SK-N-SH (cell line): ENCODE measurements at places on chromosomes 5 and 9.

GRCh38 chr5:138503487-138504270 lies 38.4 kb downstream of the EGR1 start:
- peak; percentile 70 for DNase-seq
- H3K27me3 ChIP-seq: no peaks in the 10 kb centered on the region
- no peak overlapping the region for H3K27ac ChIP-seq
- peaks cover 6% of the 10 kb centered on the region; the same call in 1 of the 2 replicates for H3K4me1 ChIP-seq
- H3K4me3 ChIP-seq: no peak overlapping the region

- no peak overlapping the region for H3K4me3 ChIP-seq
- no peak for DNase-seq
- no peaks in the 10 kb centered on the region for H3K4me1 ChIP-seq
- H3K36me3 ChIP-seq: no peaks in the 10 kb centered on the region
- H3K27me3 ChIP-seq: no peaks in the 10 kb centered on the region
These were observed 108.5 kb downstream of the DOCK2 start for GRCh38 chr5:169745441-169746146.

DNA sequence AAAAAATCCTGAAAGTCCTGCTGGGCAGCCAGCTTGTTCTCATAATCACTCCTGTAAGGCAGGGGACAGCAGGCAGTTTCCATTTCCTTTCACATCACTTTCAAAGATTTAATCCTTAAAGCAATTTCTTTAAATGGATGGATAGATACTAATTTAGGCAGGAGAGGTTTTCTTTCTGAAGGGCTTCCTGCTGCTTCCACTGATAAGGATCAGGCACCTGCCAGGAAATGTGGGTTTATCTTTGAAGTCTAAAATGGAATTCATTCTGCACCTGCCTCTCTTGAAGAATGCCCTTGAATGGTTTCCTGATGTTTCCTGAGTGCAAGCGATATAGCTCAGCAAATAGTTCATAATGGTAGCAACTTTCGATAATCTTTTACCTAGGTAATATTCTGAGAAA lies 64.5 kb downstream of the STARD4 start:
- DNase-seq: no peak
- no peaks in the 10 kb centered on the region for H3K27me3 ChIP-seq
- peak overlapping the region; percentile 43 for H3K27ac ChIP-seq

- DNase-seq: no peak
- H3K4me3 ChIP-seq: no peak overlapping the region
- peaks cover 6% of the 10 kb centered on the region; the same call in 1 of the 2 replicates for H3K4me1 ChIP-seq
- H3K27ac ChIP-seq: no peak overlapping the region
- H3K27me3 ChIP-seq: no peaks in the 10 kb centered on the region
- H3K36me3 ChIP-seq: no peaks in the 10 kb centered on the region
These were observed 15.5 kb upstream of the PAIP1 start for GRCh38 chr5:43572357-43572756.

- no peaks in the 10 kb centered on the region for H3K4me1 ChIP-seq
- no peaks in the 10 kb centered on the region for H3K27me3 ChIP-seq
- no peak for DNase-seq
- no peaks in the 10 kb centered on the region for H3K36me3 ChIP-seq
- H3K4me3 ChIP-seq: no peak overlapping the region
These were observed 36.4 kb downstream of the ATPSCKMT start for GRCh38 chr5:10213316-10213715.

DNA sequence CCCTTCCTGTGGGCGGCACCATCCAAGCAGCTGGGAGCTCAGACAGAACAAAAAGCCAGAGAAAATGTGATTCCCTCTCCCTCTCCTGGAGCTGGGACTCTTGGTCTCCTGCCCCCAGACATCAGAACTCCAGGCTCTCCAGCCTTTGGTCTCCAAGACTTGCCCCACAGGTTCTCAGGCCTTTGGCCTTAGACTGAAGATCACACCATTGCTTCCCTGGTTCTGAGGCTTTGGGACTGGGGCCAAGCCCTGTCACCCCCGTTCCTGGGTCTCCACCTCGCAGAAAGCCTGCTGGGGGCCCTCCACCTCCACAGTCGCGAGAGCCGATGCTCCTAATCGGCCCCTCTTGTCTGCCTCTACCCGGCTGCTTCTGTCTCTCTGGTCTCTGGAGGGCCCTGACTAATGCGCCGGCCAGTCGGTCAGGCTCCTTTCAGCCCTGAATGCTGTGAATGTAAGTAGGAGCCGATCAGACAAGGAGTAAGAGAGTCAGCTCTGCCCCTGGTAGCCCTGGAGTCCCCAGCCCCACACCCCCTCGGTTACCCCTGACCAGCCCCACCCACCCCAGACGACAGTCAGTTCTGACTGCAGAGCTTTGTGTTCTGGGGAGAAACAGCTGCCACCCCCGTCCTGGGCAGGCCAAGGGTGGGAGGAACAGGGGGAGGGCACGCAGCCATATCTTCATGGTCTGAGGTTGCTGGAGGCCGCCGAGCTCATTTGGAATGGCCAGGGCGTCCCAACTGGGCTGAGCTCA lies 57.5 kb downstream of the VAV2 start:
- no peak overlapping the region for H3K27ac ChIP-seq
- H3K36me3 ChIP-seq: peaks cover 3% of the 10 kb centered on the region; the same call in 1 of the 2 replicates
- no peak overlapping the region for H3K4me3 ChIP-seq
- H3K4me1 ChIP-seq: no peaks in the 10 kb centered on the region

DNA sequence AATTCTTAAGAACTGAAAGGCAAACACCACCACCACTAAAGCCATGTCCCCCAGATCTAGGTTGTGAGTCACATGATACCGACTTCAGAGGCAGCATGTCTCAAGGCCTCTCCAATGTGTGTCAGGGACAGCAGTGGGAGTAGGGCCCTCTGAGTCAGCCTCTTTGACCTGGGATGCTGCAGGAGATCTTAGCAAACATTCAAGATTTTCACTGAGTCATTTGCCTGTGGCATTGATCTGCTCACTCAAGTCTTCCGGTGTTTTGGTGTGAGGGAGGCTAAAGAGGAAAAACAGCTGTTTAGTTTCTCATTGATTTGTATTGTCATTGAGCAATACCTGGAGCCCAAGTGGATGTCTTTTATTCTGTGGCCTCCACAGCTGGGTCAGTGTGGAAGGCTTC lies 36.1 kb downstream of the TMC1 start:
- H3K4me1 ChIP-seq: no peaks in the 10 kb centered on the region
- peak overlapping the region; percentile 60 for H3K27ac ChIP-seq
- H3K27me3 ChIP-seq: peaks cover 10% of the 10 kb centered on the region; the same call in 1 of the 2 replicates

- peaks cover 17% of the 10 kb centered on the region; the same call in 1 of the 2 replicates for H3K4me1 ChIP-seq
- no peak overlapping the region for H3K4me3 ChIP-seq
- no peaks in the 10 kb centered on the region for H3K27me3 ChIP-seq
- no peak for DNase-seq
These were observed 95.2 kb downstream of the C9orf152 start for GRCh38 chr9:110112792-110113191.

GRCh38 chr5:157571357-157571827 lies 4.2 kb downstream of the ADAM19 start:
- H3K4me3 ChIP-seq: no peak overlapping the region
- peaks cover 3% of the 10 kb centered on the region; the same call in 1 of the 2 replicates for H3K36me3 ChIP-seq
- no peak for DNase-seq
- H3K27me3 ChIP-seq: no peaks in the 10 kb centered on the region

- DNase-seq: no peak
- H3K4me1 ChIP-seq: no peaks in the 10 kb centered on the region
- no peak overlapping the region for H3K4me3 ChIP-seq
- no peaks in the 10 kb centered on the region for H3K36me3 ChIP-seq
These were observed 183.5 kb upstream of the NFIB start for GRCh38 chr9:14497476-14497875.

DNA sequence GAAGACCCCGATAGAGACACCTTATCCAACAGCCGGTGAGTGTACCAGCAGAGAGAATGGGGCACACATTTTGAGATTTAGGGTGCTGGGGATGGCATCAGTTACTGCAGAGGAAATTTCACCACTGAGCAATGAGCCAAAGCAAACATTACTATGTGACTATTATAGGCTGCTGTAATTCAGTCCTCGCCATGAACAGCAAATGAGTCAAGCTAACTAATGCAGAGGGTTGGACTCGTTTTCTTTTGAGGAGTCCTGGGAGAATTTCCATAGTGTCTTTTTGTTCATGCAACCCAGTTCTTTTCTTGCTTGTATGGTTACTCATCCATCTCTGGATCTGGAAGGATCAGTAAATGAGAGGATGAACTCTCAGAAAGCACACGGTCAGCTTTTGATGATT lies 323.8 kb downstream of the PSAT1 start:
- no peak overlapping the region for H3K4me3 ChIP-seq
- H3K36me3 ChIP-seq: no peaks in the 10 kb centered on the region
- peak overlapping the region; percentile 92 for H3K27ac ChIP-seq
- H3K27me3 ChIP-seq: no peaks in the 10 kb centered on the region
- H3K4me1 ChIP-seq: peaks cover 10% of the 10 kb centered on the region
- DNase-seq: no peak

DNA sequence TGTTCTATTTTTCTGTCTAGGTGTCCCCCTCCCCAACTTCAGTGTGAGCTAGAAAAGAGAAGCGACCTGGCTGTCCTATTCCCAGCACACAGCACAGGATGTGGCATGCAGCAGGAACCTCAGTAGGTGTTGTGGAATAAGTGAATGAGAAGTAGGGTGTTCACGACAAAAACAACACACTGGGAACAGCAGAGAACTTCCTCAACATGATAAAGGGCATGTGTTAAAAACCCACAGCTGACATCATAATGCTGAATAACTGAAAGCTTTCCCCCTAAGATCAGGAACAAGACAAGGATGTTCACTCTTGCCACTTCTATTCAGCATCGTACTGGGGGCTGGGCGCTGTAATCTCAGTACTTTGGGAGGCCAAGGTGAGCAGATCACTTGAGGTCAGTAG lies 155.6 kb upstream of the ZNF618 start:
- DNase-seq: no peak
- no peak overlapping the region for H3K4me3 ChIP-seq
- H3K27me3 ChIP-seq: no peaks in the 10 kb centered on the region; the same call in 1 of the 2 replicates
- H3K4me1 ChIP-seq: no peaks in the 10 kb centered on the region
- no peak overlapping the region for H3K27ac ChIP-seq

DNA sequence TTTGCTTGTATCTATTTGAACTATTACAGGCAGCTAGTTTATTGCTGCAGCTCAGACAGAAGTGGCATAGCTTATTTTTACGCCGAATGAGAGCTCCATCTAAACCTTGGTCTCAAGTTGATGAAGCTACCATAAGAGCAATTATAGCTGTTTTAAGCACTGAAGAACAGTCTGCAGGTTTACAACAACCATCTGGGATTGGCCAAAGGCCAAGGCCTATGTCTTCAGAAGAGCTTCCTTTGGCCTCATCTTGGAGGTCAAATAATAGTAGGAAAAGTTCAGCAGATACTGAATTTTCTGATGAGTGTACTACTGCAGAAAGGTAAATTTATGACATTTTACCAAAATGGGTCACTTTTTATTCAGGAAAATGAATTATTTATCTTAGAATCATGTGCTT lies 67.9 kb downstream of the YTHDC2 start:
- H3K27me3 ChIP-seq: no peaks in the 10 kb centered on the region
- peaks cover 51% of the 10 kb centered on the region for H3K36me3 ChIP-seq
- DNase-seq: no peak

GRCh38 chr5:5622806-5623205 lies 200.3 kb downstream of the ICE1 start:
- H3K4me1 ChIP-seq: peaks cover 4% of the 10 kb centered on the region
- H3K36me3 ChIP-seq: no peaks in the 10 kb centered on the region
- no peak for DNase-seq
- H3K27ac ChIP-seq: no peak overlapping the region
- H3K27me3 ChIP-seq: no peaks in the 10 kb centered on the region
- no peak overlapping the region for H3K4me3 ChIP-seq

- peak; percentile 79 for DNase-seq
- H3K27ac ChIP-seq: no peak overlapping the region
- no peaks in the 10 kb centered on the region for H3K4me1 ChIP-seq
- H3K36me3 ChIP-seq: no peaks in the 10 kb centered on the region
- no peaks in the 10 kb centered on the region for H3K27me3 ChIP-seq
These were observed 13.4 kb upstream of the XPA start for GRCh38 chr9:97710356-97711222.

GRCh38 chr5:172901788-172902496 lies 57.3 kb upstream of the RPL26L1 start:
- H3K4me3 ChIP-seq: no peak overlapping the region
- no peak for DNase-seq
- no peaks in the 10 kb centered on the region for H3K27me3 ChIP-seq
